ENCODE measurements at places on chromosomes 1 and 21.

- peak; percentile 39 for DNase-seq
These were observed 38.9 kb downstream of the LEPR start for GRCh38 chr1:65459397-65459768.

- DNase-seq, result peak; percentile 53
These were observed at the start of gene HIVEP3 for GRCh38 chr1:41918450-41919043. Gene HIVEP3, minus strand, starts transcription at chr1:41918922.

DNA sequence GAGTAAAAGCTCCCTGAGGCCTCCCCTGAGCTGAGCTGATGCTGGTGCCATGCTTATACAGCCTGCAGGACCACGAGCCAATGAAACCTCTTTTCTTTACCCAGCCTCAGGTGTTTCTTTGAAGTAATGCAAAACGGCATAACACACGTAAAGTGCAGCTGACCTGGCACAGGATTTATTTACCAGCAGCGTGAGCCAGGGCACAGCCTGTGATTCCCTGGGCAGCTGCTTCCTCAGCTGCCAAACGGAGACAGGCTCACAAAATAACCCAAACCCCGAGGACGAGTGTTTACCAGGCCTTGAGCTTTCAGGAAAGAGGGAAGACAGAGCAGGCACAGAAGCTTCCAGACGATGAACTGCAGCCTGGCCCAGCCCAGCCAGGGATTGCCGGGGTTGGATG, 120.6 kb upstream of the ARHGEF16 start:
- no peak for DNase-seq

DNA sequence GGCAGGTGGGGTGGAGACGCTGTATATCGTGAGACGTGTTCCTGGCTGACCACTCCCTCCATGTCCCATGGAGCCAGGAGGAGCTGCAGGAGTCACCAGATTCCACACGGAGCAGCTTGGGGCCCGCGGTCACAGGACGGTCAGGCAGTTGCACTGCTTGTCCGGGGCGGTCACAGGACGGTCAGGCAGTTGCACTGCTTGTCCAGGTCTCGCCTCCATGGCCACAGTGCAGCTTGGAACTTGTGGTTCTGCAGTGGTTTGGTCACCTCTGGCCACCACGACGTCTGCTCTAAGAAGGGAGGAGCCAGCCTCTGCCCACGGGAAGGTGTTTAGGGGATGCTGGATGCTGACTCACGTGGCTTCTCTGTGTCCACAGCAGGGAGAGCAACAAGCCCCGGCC, 33.0 kb downstream of the SLX9 start:
- DNase-seq, result peak; percentile 90

DNA sequence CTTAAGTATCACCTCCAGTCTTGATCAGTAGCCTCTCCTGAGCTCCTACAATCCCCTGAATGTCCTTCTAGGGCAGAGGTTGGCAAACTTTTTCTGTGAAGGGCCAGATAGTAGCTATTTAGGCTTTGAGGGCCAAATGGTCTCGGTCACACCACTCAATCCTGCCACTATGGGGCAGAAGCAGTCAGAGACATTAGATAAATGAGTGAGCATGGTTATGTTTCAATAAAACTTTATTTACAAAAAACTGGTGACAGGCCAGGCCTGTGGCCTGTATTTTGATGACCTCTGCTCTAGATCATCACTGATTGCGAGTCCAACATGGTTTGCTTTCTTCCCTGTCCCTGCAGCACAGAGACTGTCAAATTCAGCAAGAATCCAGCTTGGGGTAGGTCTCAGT, 36.3 kb downstream of the LRP8 start:
- no peak for DNase-seq

DNA sequence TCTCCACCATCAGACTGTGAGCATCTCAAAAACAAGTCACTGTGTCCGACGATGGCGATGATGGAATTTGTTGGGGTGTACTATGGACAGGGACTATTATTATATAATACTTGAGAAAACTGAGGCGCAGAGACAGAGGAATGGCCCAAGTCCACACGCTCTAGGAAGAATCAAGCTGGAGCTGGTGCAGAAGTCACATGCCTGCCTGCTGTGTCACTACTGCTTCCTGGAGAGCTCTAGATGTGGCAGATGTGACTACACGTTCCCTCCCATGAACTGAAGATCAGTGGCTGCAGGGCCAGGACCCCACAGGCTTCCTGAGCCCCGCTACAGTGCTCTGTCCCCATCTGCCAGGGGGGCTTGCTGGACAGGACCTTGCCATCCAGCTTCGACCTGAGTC, 56.9 kb downstream of the TRABD2B start:
- DNase-seq, result peak; percentile 12

- DNase-seq, result peak; percentile 75
These were observed 18.3 kb upstream of the SERINC2 start for GRCh38 chr1:31394584-31395193.

GRCh38 chr1:43824795-43825194, 108.8 kb upstream of the ARTN start:
- no peak for DNase-seq

- DNase-seq, result peak; percentile 48
These were observed 24.1 kb downstream of the GPR3 start for GRCh38 chr1:27416387-27417111.

DNA sequence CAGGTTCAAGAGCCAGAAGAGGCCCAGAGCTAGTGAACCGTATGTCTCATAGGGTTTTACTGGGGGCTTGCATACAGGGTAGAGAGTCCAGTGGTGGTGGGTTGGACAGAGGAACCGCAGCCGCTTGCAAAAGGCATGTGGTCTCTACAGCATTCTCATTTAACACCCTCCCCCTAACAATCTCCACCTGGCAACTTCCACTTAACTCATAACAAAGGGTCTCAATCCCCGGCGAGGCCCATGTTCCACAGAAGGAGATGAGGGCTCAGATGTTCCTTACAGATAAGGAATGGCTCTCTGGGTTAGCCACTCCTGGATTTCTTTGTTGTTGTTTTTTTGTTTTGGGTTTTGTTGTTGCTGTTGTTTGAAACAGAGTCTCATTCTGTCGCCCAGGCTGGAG, 106.1 kb downstream of the APP start:
- no peak for DNase-seq

DNA sequence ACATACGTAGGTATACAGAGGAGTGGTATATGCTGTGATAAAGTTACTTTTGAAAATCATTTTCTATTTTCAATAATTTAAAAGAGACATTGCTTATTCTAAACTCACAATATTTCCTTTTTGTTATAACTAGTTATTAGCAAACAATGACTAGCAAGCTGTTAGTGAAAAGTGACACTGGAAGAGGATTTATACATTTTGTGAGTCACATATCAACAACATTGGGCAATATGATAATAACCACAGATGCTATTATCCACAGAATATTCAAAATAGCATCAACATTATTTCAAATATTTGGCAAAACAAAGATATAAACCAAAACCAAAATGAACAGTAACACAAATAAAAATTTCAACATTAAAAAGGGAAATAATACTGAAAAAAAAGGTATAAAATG, 104.0 kb upstream of the HP1BP3 start:
- no peak for DNase-seq

GRCh38 chr21:32064281-32064910, 191.6 kb downstream of the HUNK start:
- no peak for DNase-seq

- DNase-seq, result peak; percentile 18
These were observed 1.3 kb downstream of the GLRX2 start for GRCh38 chr1:193103759-193104501.

DNA sequence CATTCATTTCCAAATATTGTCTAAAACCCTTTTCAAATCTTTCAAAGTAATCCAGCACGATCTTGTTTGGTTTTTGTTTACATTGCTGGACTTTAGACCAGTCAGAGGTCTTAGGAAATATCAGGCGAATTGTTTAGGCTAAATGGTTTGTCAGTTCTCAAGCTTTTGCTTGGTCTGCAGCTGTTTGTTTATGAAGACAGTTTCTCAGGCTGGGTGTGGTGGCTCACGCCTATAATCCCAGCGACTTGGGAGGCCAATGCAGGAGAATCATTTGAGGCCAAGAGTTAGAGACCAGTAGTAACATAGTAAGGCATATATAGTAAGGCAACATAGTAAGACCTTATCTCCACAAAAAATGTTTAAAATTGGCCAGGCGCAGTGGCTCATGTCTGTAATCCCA, 77.5 kb downstream of the DNTTIP2 start:
- no peak for DNase-seq

- peak; percentile 58 for DNase-seq
These were observed 102.8 kb downstream of the RIPK4 start for GRCh38 chr21:41663805-41664788.

GRCh38 chr1:66343569-66344325, 190.2 kb upstream of the SGIP1 start:
- no peak for DNase-seq

DNA sequence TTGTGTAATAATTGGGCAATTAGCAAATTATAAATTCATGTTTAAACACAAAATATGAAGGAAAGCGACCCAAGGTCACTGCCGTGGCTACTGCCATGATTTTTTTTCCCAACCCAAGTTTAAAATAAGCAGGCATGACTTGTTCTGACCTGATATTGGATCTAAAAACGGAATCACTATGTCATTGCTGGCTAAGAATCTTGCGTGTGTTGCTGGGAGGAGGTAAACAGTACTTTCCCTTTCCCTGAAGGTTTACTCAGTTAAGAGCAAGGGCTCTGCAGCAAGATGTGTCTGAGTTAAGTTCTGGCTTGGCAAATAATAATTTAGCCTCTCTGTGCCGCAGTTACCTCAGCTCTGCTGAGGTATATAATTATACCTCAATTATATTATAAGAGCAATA, 125.7 kb upstream of the L1TD1 start:
- no peak for DNase-seq

DNA sequence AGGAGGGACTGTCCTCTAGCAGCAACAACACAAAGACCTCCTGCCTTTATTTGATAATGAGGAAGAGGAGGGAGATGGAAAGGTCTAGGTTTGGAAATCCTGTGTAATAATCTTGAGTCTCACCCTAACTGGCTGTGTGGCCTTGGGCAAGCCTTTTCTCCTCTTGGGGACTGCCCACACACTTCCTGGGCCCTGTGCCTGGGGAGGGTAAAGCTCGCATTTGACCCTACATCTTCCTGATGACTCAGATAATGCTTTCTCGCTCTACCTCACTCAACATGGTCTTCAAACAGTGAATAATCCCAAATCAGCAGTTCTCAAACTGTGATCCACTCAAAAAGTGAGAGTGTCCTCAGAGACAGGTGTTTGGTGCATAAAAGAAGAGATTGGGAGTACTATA, 81.2 kb downstream of the VWA5B1 start:
- DNase-seq, result no peak

- DNase-seq, result peak; percentile 23
These were observed 402.1 kb downstream of the SETD4 start for GRCh38 chr21:35658242-35658641.

GRCh38 chr21:33025489-33026442, at the start of gene OLIG2:
Gene OLIG2, plus strand, starts transcription at chr21:33025935. Its CDS starts 928 bp downstream, at chr21:33026863.
- DNase-seq, result peak; percentile 85

DNA sequence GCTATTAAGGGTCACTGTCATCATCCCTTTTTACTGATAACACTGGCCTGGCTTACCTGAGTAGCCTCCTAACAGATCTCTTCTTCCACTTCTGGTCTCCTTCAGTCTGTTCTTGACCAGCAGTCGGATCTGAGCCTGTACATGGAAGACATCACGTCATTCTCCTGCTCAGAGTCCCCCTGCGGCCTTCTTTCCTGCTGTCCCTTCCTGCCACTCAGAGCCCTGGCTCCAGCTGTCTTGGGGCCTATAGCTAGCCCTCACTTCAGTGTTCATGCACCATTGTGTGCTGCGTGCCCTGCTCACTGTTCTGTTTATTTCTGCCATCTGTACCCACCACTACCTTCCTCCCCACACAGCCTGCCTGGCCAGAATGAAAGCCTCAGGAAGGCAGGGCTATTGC, 8.4 kb downstream of the ADARB1 start:
- no peak for DNase-seq

- DNase-seq, result peak; percentile 60
These were observed 13.5 kb downstream of the KCNQ4 start for GRCh38 chr1:40796939-40797667.
